ENCODE measurements at places on chromosomes 2 and 18.

- DNase-seq = no peak
These were observed 75.8 kb downstream of the CLHC1 start for GRCh38 chr2:55156326-55156725.

DNA sequence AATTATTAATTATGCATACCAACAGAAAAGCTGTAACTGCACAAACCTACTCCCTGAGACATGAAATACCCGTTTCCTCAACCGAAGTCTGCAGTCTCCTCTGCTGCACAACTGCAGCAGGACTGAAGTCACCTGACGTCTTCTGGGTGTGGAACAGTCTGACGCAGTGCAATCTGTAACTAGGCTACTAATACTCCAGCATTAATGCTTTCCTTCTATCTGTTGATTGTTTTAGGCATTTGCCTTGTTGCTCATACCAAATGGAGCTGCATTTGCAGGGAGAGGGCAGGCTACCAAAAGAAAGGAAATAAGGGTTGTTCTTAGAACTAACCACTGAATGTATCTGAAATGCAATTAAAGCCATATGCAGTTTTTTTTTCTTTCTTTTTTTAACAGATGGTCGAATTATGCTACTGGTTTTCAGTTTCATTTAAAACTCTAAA is 40.1 kb downstream of the RTN4 start:
- DNase-seq = no peak

DNA sequence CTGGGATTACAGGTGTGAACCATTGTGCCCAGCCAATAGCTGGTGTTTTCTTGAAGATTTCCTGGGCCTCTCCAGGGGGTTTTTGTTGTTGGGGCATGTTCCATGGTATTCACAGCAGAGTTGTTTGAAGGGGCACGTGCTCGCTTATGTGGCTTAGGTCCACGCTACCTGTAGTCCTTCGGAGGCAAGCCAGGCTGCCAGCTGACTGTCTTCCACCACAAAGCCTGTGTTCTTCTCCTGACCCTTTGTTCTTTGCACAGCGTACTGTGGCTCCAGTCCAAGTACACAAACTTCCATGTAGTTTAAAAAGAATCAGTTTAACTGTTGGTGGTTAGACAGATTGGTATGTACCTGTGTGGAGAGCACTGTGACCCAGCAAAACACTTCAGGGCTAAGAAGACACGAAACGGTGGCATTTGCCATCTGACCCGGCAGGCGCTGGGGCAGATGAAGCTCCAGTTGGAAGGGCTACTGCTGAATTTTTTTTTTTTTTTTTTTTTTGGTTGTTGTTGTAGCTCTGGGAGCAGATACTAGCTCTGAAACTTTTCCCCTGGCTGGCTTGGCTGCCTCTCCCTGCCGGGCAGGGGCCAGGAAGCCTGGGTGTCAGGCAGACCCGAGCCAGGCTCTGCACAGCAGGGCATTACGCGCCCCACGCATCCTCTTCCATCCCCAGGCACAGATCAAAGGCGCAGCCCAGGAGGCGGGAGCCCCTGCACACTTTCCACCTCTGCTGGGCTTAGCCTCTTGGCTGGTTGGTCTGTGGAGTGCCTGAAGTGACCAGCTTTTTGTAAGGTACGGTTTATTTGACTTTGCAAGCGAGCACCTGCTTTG is 5.7 kb downstream of the GREB1 start:
- DNase-seq = no peak

DNA sequence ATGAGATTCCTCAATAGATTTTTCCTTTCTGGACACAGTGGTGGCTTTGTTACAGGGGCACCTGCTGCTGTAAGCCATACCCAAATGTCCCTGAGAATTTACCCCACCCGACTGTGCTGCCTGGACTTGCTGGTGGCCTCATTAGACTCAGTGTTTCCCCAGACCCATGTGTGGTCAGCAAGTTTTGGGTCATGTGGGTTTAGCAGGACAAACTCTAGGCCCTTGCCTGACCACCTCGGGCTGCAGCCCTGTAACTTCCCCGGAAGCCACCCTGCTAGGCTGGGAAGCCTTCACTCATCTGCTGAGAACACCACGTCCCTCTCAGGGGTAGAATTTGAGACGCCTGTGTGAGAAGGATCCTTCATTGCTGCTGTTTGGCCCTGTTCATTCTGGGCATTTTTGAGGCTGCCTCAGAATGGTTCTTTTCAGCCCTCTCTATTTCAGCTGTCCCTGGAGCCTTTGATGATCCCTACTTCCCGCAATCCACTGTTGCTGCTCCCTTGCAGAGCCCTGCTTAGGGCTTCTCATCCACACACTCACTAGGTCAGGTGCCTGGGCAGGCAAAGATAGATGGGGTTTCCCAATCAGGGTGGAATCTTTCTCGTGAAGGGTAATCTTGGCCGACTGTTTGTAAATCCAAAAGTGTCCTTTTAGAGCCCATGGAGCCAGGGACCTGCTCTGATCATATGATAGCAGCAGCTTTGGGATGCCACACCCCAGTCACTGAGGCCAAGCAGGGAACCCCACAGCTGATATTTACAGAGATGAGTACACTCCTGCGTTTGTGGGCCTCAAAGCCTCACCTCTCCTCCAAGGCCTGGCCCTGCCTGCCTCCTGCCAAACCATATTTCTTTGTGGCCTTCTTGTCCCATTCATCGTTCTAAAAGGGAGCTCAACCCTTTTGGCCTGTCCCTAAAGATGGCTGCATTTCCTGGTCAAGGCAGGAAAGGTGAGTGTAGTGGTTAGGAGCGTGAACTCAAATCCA is 6.7 kb downstream of the EHD3 start:
- no peak for DNase-seq

DNA sequence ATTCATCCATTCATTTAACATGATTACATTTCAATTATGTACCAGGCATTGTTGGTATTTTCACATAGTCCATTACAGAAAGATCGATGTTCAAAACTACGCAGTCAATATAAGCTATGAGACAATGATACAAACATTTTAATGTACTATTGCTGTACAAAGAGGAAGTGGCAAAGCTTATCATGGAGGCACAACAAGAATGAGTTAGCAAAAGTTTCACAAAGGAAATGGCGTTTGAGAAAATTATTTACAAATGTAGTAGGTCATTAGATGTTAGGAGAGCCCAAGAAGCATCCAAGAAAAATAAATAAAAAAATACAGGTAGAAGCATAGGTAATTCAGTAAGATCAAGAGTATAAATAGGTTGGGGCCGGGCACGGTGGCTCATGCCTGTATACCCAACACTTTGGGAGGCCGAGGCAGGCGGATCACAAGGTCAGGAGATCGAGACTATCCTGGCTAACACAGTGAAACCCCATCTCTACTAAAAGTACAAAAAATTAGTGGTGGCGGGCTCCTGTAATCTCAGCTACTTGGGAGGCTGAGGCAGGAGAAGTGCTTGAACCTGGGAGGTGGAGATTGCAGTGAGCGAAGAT is 1730.8 kb upstream of the CELF4 start:
- DNase-seq = no peak

DNA sequence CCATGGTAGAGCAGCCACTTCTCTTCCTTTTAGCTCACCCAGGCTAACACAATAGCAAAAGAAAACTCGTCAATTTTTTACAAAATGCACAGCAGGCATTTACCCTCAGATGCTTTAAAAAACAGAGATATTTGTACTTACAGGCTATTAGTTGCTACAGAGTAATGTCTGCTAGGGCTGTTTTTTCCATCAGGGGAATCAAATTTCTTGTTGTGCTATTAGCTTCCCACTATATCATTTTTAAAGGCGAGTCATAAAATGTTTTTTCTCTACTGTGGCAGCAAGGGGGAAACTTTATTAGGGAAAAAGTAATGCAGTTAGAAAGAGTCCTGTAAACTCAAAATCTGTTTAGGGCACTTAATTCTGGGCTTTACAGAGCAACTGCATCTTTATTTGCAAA is 277.9 kb upstream of the THSD7B start:
- DNase-seq = no peak

DNA sequence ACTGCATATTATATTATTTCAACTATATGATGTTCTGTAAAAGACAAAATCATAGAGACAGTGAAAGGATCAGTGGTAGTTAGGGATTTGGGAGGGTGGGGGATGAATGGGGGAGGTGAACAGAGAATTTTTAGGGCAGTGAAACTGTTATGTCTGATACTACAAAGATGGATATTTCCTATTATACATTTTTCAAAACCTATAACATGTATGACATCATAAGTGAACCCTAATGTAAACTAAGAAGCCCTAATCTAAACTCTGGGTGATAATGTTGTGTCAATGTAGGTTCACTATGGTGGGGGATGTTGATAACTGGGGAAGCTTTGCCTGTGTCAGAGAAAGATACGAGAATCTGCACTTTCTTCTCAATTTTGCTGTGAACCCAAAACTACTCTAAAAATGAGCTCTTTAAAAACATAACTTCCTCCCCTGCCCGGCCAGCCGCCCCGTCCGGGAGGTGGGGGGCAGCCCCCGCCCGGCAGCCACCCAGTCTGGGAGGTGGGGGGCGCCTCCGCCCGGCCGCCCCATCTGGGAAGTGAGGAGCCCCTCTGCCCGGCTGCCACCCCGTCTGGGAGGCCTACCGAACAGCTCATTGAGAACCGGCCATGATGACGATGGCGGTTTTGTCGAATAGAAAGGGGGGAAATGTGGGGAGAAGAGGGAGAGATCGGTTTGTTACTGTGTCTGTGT is 234.4 kb downstream of the RPIA start:
- no peak for DNase-seq

DNA sequence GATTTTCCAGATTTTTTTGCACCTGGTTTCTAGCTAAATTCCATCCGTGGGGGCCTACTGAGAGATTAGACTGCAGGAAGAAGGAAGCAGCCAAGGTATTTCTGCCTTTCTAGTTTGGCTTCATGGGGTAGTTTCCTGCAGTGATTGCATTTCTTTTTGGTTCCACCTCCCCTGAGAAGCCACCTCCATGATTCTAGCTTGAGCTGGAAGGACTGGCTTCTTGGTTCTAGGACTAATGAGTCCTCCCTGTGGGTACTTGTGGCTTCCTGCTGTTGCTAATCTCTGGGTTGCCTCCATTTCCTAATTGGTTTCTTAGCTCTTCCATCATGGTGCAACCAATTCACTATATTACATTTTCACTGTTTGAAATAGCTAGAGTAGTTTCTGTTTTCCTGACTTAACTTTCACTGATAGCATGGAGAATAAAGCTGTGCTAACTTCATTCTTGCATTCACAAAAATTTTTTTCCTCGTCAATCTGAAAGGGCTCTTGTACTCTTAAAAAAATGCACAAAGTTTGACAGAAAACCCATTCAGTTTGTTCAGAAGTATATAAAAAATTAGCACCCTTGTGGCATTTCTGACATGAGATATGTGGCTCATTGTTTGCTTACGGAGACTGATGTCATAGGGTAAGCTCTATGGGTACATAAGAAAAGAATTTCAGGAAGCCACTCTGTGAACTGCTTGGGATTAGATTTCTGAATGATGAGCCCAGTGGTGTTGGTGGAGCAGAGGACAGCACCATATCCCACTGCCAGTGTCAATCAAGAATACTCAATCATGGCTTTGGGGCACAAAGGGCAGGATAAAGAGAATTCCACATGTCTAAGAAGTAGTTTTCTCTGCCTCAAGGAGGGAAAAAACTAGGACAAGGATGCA is 242.8 kb upstream of the RBMS1 start:
- no peak for DNase-seq

- no peak for DNase-seq
These were observed 616.8 kb downstream of the NR4A2 start for GRCh38 chr2:155715705-155716104.

DNA sequence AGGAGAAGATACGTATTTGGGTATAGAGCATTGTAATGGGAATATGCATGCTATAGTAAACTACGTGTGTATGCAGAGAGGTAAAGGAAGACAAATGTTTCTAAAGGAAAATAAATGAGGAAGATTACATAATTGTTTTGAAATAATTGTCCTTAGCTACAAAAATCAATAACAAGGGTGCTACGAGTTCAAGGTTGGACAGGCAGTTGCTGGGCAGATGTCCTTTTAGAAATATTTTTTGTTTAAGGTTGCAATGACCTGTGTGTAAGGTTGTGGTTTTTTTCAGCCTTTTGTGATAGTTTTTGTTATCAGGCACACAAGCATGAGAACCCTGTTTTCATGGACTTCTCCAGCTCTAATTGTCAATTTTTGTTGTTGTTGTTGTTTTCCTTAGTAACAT is 1304.1 kb upstream of the CHAC2 start:
- DNase-seq = no peak

DNA sequence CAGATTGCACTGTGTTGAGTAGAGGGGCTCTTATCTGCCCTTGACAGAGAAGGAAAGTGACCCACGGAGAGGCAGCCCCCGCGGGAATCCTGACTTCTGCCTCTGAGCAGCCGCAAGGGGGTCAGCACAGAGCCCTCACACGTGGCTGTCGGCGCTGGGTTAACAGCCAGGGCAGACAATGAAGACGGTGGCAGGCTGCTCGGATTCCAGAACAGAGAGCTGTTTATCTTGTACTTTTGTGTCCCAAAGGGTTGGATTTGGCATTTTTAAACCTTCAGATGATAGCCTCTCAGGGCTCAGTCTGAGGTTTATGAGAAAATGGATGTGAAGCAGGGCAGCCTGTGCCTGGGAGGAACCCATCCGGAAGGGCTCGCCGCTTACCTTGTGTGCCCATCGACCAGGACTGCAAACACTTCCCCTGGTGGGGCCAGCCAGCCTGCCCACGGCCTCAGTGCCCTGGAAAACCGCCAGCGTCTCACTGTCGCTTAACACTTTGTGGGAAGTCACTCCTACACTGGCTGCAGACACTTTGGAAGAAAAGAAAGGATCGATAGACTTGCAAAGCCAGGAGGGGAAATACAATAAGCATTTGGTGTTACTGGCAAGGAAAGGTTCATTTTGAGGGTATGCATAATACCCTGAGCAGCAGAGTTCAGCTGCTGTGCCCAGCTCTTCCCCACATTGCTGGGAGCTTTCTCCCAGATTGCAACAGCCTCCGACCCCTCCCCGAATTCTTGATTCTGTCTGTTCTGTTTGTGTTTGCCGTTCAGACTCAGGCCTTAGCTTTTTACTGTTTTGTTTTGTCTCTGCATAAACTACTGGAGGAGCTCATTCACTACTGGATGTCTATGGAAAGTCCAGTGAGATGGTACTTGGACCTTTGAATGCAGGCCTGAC is 325.3 kb upstream of the MYT1L start:
- peak; percentile 45 for DNase-seq

- DNase-seq = no peak
These were observed 94.2 kb downstream of the POLR1A start for GRCh38 chr2:86011449-86011941.

Measured in nucleus accumbens (tissue), 56 donors.